ENCODE measurements at places on chromosomes 5 and 9.

DNA sequence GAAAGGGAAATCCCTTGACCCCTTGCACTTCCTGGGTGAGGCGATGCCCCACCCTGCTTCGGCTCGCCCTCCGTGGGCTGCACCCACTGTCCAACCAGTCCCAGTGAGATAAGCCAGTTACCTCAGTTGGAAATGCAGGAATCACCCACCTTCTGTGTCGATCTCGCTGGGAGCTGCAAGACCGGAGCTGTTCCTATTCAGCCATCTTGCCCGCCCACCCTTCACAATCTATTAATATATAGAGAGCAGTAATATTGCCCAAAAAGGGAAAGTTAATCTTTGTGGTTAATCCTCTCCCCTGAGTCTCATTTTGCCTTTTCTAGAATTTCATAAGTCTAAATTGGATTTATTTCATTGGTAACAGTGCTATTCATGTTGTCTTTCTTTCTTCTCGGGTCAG, 16.4 kb downstream of the SRD5A1 start:
- no peak for DNase-seq

DNA sequence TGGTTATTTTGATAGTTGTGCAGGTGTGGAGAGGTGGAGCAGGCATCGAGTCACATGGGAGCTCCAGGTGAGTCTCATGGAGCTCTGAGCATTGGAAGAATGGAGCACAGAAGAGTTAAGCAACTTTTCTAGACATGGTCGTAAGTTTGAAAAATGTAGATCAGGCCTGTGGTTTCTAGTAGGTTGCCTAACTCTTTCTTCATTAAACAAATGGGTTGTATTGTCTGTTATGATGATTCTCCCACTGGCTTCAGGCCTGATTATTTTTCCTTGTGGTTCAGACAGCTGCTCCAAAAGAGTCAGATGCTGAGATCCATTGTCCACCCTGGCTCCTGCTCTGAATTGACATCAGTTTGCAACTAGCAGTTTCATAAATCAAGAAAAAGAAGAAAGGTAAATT, 80.3 kb upstream of the RPS23 start:
- DNase-seq = peak; percentile 81

DNA sequence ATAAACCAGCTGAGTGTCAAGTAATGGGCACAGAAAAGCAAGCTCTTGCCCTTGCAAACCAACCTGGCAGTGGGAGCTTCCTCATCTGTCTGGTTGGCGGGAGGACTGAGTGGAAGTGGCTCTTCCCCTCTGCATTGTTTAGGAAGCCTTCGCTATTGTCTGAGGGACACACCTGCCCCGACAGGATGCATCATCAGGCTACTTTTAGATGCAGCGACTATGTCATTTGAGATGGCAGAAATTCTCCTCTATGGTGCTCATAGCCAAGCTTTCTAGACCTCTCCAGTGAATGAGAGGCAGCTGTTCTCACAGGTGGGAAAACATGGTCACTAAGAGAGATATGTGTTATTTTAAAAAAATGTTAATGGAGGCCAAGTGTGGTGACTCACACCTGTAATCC, 104.0 kb downstream of the DOCK8 start:
- DNase-seq = no peak

DNA sequence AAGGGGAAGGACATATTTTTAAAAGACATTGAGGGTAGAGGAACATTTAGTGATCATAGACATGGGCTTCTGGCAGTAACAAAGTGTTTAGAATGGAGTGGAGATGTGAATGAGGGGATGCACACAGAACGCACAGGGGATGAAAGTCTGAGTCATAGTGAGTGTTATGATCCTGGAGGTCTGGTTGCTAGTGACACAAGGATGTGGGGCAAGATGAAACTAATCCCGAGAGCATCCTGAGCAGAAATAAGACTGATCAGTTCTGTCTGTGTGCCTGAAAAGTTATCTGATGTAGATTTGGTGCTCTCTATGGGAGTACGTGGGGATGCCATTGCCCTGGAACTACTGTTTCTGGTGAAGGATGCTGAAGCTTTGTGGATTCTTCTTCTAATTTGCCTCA, 141.1 kb downstream of the CHSY3 start:
- no peak for DNase-seq

- no peak for DNase-seq
Observed at GRCh38 chr5:173103411-173103810, 40.9 kb upstream of the BNIP1 start.

- DNase-seq = no peak
Observed at GRCh38 chr9:129324808-129325502, 146.9 kb upstream of the IER5L start.

- no peak for DNase-seq
Observed at GRCh38 chr5:62982348-62982747, 403.7 kb downstream of the LRRC70 start.

- DNase-seq = peak; percentile 34
Observed at GRCh38 chr9:87375397-87376073, 122.1 kb upstream of the DAPK1 start.

GRCh38 chr9:90974016-90974415, 172.4 kb downstream of the SYK start:
- peak; percentile 17 for DNase-seq

DNA sequence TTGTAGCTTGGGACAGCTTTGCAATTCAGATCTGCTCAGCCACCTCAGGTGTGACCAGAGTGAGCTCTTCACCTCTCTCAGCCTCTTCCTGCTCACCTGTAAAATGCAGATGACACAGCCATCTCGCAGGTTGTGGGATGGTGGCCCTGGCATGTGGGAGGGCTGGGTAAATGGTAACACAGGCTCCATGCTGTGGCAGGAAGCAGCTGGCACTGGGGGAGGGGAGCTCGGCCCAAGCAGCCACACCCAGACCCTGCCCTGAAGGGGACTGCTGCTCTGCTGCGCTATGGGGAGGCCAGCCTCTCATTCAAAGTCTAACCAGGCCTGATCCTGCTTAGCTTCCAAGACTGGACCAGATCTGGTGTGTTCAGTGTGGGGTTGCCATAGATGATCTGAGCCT, 24.1 kb downstream of the PHF2 start:
- no peak for DNase-seq

DNA sequence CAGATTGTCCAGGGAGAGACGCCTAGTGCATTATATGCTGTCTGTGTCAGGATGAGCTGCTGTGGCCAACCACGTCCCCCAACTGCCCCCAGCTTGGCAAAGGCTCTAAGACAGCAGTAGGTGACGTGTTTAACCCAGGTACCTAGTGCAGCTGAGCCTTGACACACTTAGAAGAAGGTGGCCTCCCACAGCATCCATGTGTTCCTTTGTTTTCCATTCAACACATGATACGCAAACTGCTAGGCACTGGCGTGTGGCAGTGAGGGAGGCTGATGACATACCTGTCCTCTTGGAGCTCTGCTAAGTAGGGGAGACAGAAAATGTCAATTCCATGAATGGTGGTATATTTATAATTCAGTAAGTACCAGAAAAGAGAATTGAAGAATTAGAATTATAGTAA, 291.7 kb downstream of the NR3C1 start:
- DNase-seq = no peak

- no peak for DNase-seq
Observed at GRCh38 chr5:5235685-5236084, 95.6 kb downstream of the ADAMTS16 start.

DNA sequence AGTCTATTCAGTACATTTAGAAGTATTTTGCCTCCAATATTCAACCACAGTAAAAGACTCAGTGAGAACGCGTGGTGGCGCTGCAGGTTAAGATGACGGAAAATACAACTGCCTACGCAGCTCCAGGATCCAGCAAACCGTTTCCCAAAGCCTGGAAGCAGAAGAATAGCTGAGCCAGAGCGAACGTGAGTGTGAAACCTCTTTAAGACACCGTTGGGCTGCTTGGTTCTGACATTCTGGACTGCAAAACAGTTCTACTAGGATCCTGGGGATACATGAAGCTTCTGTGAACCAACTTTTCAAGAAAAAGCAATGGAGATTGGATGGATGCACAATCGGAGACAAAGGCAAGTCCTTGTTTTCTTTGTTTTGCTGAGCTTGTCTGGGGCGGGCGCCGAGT, at the start of gene PCDHB16:
PCDHB16 (plus strand) TSS at position 140 of the 400 bp plus-strand sequence; CDS start at position 313, 173 bp downstream.
- peak; percentile 5 for DNase-seq

DNA sequence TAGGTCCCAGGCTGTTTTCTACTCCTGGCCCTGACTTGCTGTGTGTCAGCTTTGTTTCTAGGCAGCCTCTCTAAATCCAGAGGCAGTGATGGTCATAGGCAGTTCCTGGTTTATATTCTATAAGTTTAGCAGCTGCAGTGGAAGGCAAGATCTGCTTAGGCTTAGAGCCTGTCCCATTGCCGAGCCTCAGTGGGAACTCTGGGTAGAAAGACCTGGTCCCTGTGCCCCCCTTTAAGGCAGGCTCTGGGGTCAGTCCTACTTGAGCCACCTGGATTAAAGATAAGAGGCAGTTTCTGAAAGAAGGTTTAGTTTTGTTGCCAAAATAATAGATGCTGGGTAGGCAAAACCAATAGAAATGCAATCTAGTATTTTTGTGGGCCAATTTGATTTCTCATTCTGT, 13.6 kb downstream of the MCCC2 start:
- DNase-seq = no peak

DNA sequence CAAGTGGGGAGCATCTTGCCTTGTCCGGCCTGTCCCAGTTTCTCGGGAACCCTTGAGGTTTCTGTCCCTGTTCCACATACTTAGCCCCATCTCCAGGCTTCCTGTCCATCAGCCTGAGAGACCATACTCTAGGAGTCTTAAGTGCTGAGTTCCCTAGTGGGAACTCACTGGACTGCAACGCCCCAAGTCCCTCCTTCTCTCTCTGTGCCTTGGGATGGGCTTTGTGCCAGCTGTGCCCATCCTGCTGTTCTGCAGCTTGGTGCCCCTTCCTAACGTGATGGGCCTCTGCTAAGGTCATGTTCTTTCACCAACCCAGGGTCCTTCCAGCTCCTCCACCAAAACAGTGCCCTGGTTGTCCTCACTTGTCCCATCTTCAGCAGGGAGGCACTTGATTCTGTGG, 222.3 kb upstream of the ANKRD55 start:
- DNase-seq = no peak

DNA sequence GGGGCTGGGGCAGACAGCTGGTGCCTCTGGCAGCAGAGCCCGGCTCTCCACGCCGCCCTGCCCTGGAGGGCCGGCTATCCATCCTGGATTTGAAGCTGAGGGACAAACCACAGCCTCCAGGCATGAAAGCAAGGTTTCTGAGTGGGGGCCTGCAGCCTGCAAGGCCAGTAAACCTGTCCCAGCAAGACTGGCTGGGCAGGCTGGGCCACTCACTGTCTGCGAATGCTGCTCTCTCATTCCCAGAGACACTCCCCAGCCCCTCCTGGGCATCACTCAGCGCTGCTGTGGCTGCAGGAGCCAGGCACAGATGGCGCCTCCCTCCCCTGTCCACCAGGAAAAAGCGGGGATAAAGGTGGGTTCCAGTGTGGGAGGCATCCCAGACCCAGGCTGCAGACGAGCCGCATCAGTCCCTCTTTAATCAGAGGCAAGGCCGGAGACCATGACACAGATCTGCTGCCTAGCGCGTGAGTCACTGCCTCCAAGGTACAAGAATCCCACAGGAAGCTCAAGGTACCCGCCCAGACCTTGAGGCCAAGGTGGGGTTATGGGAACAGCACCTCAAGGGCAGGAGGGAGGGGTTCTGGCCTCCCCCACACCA, 118.0 kb downstream of the VAV2 start:
- DNase-seq = peak; percentile 45

DNA sequence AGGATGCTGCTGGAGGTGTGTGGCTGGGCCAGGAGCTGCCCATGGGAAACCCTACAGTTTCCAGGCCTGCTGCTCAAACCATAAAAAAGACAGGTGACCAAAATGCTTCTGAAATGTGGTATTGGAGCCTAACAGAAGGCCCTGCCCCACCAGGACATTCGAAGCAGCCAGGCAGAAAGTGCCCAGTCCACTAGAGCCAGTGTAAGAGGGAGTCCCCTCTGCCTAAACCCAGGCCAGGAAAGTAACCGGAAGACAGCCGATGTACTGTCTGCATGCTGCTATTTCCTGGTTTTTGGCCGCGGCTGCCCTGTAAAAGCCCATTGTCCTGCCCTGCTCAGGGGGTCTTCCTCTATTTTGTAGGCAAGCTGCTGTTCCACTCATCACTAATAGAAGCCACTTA, 150.7 kb upstream of the IRX2 start:
- no peak for DNase-seq

- peak; percentile 97 for DNase-seq
Observed at GRCh38 chr9:33506626-33507370, 17.3 kb upstream of the ANKRD18B start.

DNA sequence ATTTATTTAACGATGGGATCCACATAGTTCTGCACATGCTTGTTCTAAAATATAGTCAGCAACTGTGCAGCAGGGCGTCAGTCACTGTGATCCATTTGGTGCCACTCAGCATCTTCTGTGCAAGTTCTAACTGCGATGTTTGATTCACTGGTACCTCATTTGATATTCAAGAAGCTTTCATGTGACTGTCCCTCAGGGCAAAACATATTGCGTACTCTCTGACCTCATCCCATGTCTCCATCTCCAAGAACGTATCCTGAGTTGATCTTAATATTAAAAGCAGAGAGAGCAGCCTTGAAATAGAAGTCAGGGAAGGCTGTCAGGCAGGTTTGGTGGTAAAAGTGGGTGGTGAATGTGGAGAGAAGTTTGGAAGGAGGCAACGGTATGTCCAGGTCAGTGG, 116.5 kb upstream of the ATP10B start:
- DNase-seq = no peak

GRCh38 chr5:1052641-1053390, 44.2 kb downstream of the NKD2 start:
- no peak for DNase-seq

GRCh38 chr5:64418013-64418412, 87.8 kb upstream of the RGS7BP start:
- no peak for DNase-seq

DNA sequence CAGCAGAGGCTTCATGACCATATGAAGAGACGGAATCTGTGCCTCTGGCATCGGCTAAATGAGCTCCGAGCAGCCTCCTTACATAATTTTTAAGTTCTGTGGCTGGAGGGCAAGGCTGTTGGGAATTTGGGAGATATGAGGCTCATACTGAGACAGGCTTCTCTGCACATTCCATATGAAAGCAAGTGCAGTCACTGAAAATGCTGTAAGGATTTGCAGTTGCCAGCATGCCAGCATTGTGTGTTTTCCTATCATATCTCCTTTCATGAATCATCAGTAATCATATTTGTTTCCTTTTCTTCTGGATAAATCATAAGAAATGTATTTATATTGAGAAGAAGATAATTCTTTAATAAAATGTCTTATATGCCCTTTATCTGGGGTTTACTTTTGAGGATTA, 775.4 kb downstream of the SEMA5A start:
- peak; percentile 64 for DNase-seq

GRCh38 chr5:142947427-142947709, 177.2 kb downstream of the ARHGAP26 start:
- DNase-seq = no peak

- DNase-seq = peak; percentile 83
Observed at GRCh38 chr5:150567031-150567717, 59.2 kb downstream of the NDST1 start.

Data from cardiac fibroblast (primary cell).